ENCODE measurements at places on chromosomes 7 and 10. TPM values are rescaled to one million over a fixed set of nuclear protein-coding genes. Genes with fewer than 3 reads are reported as not detected.
A peak's percentile ranks its signal among the peaks of the same experiment; 100 is the strongest.

DNA sequence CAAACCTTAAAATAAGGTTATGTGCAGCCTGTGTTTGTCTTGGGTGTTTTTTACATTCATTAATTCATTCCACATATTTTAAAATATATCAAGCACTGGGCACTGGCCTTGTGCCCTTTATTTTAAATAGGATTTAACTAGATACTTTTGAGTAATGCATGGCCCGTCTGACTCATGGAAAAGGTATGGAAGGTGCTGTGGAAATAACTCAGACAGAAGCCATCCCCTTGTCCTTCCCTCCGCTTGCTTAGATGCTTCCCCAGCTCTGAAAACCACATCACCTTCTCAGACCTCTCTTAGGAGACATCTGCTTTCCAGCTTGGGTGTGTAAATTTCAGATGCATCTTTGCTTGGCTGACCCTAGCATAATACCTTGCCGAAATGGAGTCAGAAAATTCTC, 30.5 kb downstream of the SLC18A2 start:
- no peak for DNase-seq

DNA sequence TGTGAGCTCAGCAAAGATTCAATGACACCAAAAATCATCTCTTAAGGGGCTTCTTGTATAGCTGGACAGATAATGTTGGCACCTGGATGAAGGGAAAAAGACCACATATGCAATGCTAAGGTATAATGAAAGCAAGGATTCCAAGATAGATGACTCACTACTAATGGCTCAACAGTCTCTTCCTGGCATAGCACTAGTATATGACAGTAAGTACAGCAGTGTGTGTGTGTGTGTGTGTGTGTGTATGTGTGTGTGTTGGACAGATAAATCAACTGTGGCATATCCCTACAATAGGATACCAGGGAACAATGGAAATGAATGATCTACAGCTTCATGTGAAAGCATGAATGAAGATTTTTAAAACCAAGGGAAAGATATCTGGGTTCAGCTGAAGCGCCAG, 257.1 kb downstream of the SFMBT2 start:
- no peak for DNase-seq

- no peak for DNase-seq
These were observed 21.6 kb upstream of the ADAMTS14 start for GRCh38 chr10:70650718-70651117.

GRCh38 chr7:88309819-88310218, 3.1 kb upstream of the STEAP4 start:
- no peak for DNase-seq

- no peak for DNase-seq
These were observed 59.9 kb downstream of the HIBADH start for GRCh38 chr7:27602766-27603165.

GRCh38 chr10:109616359-109616980, 306.8 kb downstream of the XPNPEP1 start:
- no peak for DNase-seq

DNA sequence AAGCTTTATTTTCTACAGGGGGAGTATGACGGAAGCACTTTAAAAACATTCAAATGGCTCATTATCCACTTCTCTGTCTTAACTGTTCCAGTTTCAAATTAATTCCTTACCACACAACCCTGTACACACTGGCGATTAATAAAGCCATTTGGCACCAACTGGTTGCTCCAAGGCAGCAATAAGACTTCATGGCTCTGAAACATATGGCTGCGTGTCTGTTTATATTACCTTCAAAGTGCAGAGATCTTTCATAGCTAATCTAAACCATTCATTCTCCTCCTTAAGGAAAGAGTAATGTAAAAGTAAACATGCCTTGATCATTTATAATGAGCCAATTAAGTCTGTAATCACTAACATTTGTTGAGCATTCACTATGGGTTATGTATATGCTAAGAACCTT, 325.7 kb downstream of the PARD3 start:
- no peak for DNase-seq

- DNase-seq = peak; percentile 72
These were observed 210.9 kb downstream of the DGKB start for GRCh38 chr7:14691597-14692203.

GRCh38 chr10:74206746-74207145, 55.7 kb downstream of the ADK start:
- DNase-seq = peak; percentile 77

- no peak for DNase-seq
These were observed 449.7 kb downstream of the AUTS2 start for GRCh38 chr7:70047891-70048448.

Gene GIMAP8
- total RNA-seq = 5.4 TPM

Gene NPY
- total RNA-seq = 8.6 TPM

Gene SLC13A4
- total RNA-seq = not detected

Gene PPP1R17
- not detected for total RNA-seq

Gene CLIP2
- total RNA-seq = 31.6 TPM

Gene TFR2
- 0.26 TPM for total RNA-seq

Gene AKR1B1
- total RNA-seq = 27.5 TPM
